ENCODE measurements at places on chromosomes 3 and 15. TPM values are rescaled to one million over a fixed set of nuclear protein-coding genes. Genes with fewer than 3 reads are reported as not detected.

The KBTBD12 gene
- total RNA-seq, result 2.8 TPM

DNA sequence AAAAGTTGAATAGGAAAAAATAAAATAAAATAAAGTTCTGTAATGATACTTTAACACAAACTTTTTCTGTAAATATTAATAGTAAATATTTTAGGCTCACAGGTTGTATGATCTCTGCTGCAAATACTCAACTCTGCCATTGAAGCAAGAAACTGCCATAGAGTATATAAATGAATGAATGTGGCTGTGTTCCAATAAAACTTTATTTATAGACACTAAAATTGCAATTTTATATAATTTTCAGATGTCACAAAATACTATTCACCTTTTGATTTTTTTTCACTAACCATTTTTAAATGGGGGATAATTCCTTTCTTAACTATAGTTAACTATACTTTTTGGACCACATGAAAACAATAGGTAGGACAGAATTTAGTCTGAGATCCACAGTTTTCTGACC is 16.0 kb downstream of the EIF1B start:
- no peak overlapping the region for H3K27ac ChIP-seq
- H3K36me3 ChIP-seq, result no peaks in the 10 kb centered on the region
- no peak overlapping the region for H3K4me3 ChIP-seq
- no peaks in the 10 kb centered on the region for H3K4me1 ChIP-seq

DNA sequence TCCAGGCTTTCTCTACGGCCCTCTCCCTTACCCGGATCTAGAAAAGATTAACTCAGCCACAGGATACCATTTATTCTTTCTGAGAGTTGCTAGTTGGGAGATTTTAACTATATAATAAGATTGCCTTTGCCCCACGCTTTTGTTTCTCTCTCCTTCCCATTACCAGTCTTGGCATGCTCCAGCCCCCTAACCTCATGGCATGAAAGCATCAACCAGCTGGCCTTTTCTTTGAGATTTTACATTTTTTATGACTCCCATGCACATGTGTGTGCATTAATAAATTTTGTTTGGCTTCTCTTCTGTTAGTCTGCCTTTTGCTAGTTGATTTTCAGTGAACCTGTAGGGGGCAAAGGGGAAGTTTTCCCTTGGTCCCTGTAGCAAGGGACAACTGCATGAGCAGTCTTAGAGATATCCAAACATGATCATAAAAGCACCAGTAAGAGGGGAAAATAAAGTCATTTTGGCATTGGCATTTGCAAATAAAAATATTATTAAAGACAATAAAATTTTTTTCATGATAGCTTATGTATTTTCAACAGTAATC is 73.6 kb downstream of the OXSM start:
- no peak overlapping the region for H3K27ac ChIP-seq
- no peaks in the 10 kb centered on the region for H3K36me3 ChIP-seq
- H3K4me1 ChIP-seq, result no peaks in the 10 kb centered on the region
- no peaks in the 10 kb centered on the region for H3K27me3 ChIP-seq
- DNase-seq, result no peak
- no peak overlapping the region for H3K4me3 ChIP-seq

- H3K27ac ChIP-seq, result no peak overlapping the region
- H3K36me3 ChIP-seq, result no peaks in the 10 kb centered on the region
- H3K4me1 ChIP-seq, result no peaks in the 10 kb centered on the region
- H3K27me3 ChIP-seq, result no peaks in the 10 kb centered on the region
Measured at GRCh38 chr3:99410789-99411311, 227.5 kb upstream of the COL8A1 start.

The SENP7 gene
- total RNA-seq, result 101 TPM

DNA sequence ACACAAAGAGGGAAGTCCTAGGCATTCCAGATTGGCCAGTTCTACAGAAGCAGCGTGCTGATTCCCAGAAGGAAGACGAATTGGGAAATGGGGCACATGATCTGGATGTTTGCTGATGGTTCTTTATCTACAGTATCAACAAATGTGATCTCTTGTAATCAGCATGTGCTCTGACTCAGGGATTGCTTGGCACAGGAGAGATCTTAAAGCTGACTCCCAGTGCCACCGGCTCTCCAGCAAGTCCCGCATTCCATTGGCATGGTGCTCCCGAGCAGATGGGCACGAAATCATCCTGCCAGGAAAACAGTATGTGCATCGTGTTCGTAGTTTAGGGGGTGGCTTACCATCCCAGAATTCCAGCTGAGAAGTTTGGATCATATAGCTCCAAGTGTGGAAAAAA is 259.9 kb upstream of the NR2F2 start:
- H3K27ac ChIP-seq, result no peak overlapping the region
- no peak for DNase-seq
- no peak overlapping the region for H3K4me3 ChIP-seq
- no peaks in the 10 kb centered on the region for H3K36me3 ChIP-seq

- DNase-seq, result no peak
- H3K4me3 ChIP-seq, result peak overlapping the region; percentile 83
- peak overlapping the region; percentile 93 for H3K27ac ChIP-seq
- H3K27me3 ChIP-seq, result no peaks in the 10 kb centered on the region
- peaks cover 7% of the 10 kb centered on the region for H3K4me1 ChIP-seq
Measured at GRCh38 chr3:168096210-168096652, 507 bp upstream of the GOLIM4 start.

GRCh38 chr3:107555359-107555758 is 32.6 kb downstream of the BBX start:
- no peaks in the 10 kb centered on the region for H3K4me1 ChIP-seq
- H3K36me3 ChIP-seq, result no peaks in the 10 kb centered on the region

DNA sequence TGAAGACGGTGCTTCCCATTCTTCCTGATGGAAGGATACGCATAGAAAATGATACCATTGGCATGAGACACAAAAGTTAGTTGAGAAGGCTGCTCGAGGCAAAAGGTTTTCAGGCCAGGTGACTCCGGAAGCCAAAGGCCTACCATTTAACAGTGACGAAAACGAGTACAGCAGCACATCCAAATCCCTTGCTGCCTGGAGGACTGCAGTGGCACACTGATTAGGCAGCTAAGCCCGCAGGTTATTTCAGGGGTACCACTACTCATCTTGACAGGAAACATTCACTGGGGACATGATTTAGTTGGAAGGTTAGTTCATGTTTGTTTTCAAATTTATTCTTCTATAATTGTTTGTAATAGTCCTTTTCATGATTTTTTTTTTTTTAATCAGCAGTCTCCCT is 59.9 kb upstream of the BCHE start:
- no peak for DNase-seq
- no peaks in the 10 kb centered on the region for H3K36me3 ChIP-seq
- H3K27ac ChIP-seq, result no peak overlapping the region
- no peak overlapping the region for H3K4me3 ChIP-seq

The CTSH gene
- 97.1 TPM for total RNA-seq

DNA sequence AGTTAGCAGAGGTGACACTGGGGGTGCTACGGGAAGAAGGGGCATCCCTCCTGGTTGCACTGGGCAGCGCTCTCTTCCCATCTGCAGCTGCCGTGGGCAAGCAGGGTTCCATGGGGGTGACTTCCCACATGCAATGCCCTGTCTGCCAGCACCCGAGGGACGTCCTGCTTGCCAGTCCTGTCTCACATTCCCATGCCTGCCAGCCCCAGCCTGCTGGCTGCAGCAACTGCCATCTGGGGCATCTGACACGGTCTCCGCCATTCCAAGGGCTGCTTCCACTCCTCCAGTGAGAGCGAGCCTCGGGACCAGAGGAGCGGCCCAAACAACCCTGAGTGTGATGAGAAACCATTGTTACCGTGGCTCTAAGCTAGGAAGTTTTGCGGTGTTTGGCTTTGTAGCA is 45.4 kb upstream of the RPL32 start:
- H3K4me3 ChIP-seq, result no peak overlapping the region
- DNase-seq, result no peak
- no peaks in the 10 kb centered on the region for H3K27me3 ChIP-seq
- H3K27ac ChIP-seq, result no peak overlapping the region
- peaks cover 4% of the 10 kb centered on the region for H3K4me1 ChIP-seq

DNA sequence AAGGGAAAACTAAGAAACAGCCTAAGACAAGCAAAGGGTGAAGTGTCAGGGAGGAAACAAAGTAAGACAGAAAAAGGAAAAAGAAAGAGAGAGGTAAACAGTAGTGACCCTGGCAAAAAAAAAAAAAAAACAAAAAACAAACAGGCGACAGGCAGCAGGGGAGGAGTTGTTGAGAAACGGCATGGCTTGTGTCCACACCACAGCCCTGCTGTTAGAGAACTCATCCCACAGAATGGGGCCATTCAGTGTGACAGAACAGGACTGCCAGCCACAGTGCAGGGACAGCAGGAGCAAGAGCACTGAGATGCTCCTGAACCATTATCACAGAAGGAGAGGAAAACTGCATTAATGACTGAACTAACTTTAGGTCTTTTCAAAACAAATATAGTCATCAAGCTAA is 29.7 kb downstream of the MECOM start:
- H3K27ac ChIP-seq, result peak overlapping the region; percentile 2
- no peak overlapping the region for H3K4me3 ChIP-seq
- no peak for DNase-seq
- no peaks in the 10 kb centered on the region for H3K36me3 ChIP-seq

GRCh38 chr3:194091141-194091540 is 44.8 kb upstream of the HES1 start:
- no peak overlapping the region for H3K4me3 ChIP-seq
- H3K27me3 ChIP-seq, result no peaks in the 10 kb centered on the region
- no peak for DNase-seq
- H3K4me1 ChIP-seq, result peaks cover 3% of the 10 kb centered on the region
- no peaks in the 10 kb centered on the region for H3K36me3 ChIP-seq
